ENCODE measurements at places on chromosomes 4 and X.

DNA sequence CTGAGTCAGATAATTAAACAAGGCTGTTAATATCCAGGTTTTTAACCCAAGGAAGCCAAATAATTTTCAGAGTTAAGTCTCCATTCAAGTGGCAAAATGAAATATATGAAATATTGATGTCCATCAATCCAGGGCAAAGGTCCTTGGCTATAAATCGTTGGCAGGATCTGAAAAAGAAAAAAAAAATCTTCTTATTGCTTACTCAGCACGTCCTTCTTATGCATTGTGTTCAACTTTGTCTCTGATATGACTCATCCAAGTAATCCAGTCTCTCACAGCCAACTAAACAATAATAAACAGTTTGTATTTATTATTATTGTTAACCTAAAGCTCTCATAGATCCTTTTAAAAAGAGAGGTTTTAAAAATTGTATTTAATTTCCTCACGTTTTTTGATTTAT lies 851.2 kb downstream of the ADGRL3 start:
- no peak for DNase-seq

GRCh38 chr4:87375719-87376291 lies 15.2 kb downstream of the HSD17B11 start:
- DNase-seq: peak; percentile 28

DNA sequence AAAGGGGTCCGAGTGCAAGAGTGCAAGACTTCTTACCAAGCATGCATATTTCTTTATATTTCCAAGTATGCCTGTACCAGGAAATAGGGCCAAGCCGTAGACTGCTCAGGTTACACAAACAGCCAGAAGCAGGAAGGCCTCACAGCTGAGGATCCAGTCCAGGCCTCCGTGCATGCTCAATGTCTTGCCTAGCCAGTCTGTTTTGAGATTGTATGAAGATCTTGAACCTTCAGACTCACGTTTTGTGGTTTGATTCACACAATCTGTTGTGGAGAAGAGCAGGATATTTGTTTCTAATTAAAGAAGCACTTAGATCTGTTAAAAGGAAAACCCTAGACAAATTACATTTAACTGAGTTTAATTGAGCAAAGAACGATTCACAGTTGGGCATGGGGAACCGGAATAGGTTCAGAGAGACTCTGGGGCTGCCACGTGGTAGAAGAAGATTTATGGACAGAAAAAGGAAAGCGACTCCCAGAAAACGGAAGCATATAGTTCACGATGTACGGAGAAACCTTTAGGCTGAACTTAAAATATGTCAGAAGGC lies 1.2 kb downstream of the MGST2 start:
- no peak for DNase-seq

DNA sequence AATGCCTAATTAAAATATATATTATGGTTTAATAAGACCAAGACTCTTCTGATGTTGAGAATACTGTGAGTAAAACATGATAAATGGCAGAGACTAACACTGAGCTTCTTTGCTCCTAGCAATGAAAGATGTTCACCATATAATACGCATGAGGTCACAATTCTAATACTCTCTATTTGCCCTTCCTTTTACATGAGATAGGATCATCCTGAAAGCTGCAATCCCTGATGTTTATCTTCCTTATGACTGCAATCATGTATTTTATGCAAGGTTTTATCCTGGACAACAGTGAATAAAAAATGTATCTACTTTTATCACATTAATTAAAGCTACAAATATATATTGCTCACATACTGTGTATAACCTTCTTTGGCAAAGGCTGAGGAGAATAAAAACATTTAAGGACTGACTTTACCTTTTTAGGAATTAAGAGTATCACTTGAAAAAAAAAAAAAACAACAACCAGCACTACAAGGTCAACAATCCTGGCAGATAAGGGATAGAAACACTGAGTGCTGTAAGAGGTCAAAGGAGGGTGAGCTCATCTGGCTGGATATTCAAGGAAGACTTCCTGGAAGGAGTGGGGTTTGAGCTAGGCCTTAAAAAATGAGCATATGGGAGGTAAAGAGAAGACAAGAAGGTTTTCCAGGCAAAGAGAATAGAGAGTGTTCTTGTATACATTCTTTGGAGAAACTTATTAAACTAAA lies 99.9 kb downstream of the AREG start:
- no peak for DNase-seq

GRCh38 chr4:141905751-141906150 lies 269.4 kb downstream of the IL15 start:
- no peak for DNase-seq

DNA sequence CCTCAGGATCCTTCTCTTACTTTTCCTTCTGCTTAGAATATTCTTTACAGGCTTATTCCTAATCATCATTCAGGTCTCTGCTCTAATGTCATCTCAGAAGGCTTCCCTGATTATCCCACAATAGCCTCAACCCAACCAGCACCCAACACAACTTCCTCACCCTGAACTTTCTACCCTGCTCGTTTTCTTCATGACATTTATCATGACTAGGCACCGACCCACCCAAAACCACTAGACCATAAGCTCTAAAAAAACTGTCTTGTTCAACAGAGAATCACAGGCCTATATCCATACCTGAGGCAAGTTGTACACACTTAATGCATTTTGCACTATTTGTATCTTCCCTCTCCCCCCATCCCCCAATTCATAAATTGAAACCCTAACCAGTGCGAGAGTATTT lies 95.3 kb downstream of the SH3RF1 start:
- DNase-seq: no peak

GRCh38 chr4:146742416-146742815 lies 103.7 kb downstream of the POU4F2 start:
- no peak for DNase-seq

DNA sequence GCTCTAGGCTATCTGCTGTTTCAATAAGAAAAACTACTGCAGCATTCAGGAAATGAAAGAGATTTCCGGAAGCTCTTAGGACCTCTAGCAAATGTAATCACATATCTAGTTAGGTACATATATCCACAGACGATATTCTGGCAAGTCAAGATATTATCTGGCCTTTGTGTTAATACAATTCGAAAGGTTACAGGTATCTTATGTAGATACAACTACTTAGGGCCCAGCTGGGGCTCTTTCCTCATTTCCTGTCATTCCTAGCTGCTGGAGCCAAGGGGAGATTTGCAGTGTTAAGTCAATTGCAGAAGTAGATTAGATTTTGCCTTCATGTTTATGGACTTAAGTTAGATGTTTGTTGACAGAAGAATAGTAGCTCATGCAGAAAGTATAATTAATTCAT lies 299.5 kb downstream of the ARHGAP24 start:
- no peak for DNase-seq

GRCh38 chrX:40446921-40447320 lies 133.8 kb upstream of the ATP6AP2 start:
- no peak for DNase-seq

- no peak for DNase-seq
Measured at GRCh38 chr4:113300471-113300928, 251.0 kb downstream of the ANK2 start.

- DNase-seq: no peak
Measured at GRCh38 chr4:169164669-169165415, 105.9 kb downstream of the SH3RF1 start.

GRCh38 chr4:23577398-23577797 lies 312.4 kb downstream of the PPARGC1A start:
- DNase-seq: no peak

GRCh38 chr4:182231080-182231479 lies 12.1 kb upstream of the TENM3 start:
- DNase-seq: no peak

DNA sequence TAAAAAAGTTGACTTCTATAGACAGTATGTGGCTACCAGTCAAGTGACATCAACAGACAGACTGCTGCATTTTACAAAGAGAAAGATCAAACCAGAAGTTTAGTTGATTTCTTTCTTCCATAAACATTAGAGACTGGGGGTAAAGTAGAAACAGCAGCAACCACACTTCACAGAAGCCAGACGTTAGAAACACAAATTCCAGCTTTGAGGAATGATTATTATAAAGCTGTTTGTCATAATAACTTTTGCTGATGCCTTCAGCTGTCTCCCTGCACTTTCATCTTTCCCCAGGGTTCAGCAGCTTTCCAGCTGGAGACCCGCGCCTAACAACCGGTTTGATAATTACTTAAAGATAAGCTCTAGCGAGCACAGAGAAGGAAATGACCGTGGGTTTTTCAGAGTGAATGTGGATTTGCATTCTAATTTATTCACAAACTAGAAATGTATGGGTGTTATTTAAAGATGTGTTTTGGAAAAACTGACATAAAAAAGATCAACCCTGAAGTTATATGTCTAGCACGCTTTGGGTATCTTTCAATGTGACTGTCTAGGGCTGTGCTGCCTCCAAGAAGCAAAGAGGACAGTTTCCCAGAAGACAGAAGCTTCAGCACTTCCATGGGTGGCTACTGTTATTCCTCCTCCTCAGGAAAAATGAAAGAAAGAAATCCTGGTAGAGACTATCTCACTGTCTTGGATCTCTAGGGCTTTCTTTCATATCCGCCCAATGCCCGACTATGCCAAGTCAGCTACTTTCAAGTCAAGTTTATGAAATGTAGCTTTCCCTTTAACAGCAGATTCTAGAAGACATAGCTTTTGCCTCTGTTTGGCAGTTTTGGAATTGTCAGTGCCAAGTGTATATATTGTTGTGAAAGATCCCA lies 15.0 kb upstream of the ENAM start:
- DNase-seq: no peak

GRCh38 chrX:81280148-81280547 lies 78.2 kb downstream of the SH3BGRL start:
- no peak for DNase-seq

DNA sequence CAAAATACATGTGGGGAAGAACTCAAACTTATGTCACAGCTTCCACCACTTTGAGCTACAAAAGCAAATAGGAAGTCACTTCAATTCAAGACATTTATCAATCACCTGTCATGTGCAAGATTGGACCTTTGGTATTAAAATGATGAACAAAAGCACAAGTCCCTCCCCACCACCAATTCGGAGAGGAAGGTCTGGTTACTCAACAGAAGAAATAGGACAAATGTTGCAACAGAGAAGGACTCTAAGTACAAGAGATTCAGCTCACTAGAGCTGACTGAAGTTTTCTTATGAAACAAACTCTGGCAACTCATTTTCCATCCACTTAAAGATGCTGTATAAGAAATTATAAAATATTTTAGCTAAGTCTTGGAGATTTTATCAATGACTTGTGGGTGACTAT lies 16.0 kb upstream of the MMRN1 start:
- DNase-seq: no peak

DNA sequence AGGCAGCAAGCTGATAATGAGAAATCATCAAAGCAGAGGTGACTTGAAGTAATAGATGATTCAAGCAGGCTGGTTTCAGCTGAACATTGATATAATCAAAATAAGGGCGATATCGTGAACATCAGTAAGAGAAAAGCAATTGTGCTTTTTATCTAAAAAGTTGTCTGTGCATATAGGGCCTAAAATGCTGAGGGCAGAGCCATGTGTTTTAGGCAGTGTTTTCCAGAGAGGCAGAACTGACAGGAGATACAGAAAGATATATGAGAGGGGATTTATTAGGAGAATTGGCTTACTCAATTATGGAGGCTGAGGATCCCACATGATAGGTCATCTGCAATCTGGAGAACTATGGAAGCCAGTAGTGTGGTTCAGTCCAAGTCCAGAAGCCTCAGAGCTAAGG lies 136.5 kb upstream of the NPY2R start:
- DNase-seq: no peak

- no peak for DNase-seq
Measured at GRCh38 chrX:111652719-111653118, 28.3 kb upstream of the ALG13 start.

- DNase-seq: no peak
Measured at GRCh38 chrX:150465881-150466775, 102.3 kb upstream of the MTM1 start.

GRCh38 chr4:108693819-108694218 lies 43.4 kb downstream of the OSTC start:
- DNase-seq: no peak

DNA sequence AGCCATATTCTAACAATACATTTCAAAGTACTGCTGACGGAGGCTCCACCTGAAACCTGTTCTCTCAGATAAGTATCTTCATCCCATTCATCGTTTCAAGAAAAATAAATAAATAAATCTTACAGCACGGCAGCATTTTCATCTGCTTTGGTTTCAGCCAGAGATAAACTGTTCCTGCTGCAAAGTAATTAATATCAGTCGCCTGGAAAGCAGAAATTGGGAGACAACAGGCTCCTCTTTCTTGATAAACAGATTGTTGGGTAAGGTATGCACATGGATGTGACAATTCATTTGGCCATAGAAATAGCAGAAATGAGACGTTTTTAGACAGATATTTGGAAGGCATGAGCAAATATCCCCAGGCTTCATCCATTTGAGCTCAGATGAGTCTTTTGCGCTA lies 110.4 kb downstream of the PPARGC1A start:
- no peak for DNase-seq

DNA sequence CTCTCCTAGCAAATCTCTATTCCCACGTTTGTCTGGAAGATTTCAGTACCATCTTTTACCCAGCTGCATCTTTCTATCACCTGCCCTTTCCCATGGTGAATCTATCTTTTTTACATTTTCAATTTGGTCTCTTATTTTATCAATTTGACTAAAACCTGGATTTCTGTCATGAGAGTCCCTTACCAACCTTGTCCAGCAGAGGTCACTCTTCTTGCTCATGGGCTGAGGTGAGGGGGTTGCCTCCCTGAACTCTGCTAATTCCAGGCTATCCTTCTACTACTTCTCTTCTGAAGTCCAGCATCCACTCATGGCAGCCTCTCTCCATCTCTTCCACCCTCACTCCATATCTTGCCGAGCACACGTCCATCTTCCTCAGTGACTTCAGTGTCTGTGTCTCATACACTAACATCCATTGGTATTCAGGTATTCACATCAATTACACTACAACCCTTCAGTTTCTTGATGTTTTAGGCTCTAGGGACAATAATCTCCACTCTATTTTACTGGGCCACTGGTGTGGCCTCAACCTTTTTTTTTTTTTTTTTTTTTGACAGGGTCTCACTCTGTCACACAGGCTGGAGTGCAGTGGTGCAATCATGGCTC lies 17.8 kb upstream of the ZNF827 start:
- DNase-seq: peak; percentile 28

DNA sequence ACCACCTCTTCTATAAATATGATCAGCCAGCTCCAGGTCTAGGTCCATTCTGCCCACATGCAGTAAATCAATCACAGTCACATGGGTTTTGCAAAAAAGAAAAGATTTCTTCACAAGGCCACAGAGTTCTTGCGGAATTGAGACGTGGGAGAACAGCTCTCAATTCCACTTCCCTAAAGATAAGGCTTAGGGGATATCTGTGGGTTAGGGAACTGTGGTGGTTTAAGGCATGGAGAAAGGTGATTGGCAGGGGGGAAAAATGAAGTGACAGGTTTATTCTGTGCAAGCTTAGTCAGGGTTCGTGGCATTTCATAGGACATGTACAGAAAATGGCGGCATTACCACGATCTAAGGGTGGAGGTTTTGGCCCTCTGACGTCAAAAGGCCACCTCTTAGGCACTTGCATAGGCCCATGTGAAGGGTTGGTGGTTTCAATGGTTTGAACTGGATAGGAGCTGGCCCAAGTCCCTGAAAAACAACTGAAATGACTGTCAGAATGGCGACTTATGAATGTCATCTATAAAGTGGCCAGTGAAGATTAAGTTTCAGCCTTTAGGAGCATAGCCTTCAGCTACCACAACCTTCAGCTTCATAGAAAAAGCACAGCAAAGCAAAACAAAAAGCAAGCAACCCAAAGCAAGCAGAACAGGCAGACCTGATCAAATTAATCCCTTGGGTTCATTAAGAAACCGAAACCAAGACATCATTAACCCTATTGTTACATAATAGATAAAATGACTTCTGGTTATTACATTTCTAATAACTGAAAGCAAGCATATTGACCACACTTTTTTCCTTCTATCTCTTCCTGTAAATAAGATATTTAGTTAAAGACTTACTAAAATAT lies 289.8 kb upstream of the SFRP2 start:
- no peak for DNase-seq

All from renal pelvis (tissue), 12 donors.